Chondrocyte (in vitro differentiated cells): ENCODE measurements at places on chromosomes 2 and 18. TPM values are rescaled to one million over a fixed set of nuclear protein-coding genes. Genes with fewer than 3 reads are reported as not detected.

Gene GPAT2
- total RNA-seq: not detected in 3 replicates

Gene MYCN
- 0.17 to 0.34 TPM in 2 of 3 replicates, not detected in the other for total RNA-seq

Gene SERPINB3
- total RNA-seq: not detected in 3 replicates

GRCh38 chr18:48897531-48897930 is 53.2 kb downstream of the SMAD7 start:
- DNase-seq: no peak

DNA sequence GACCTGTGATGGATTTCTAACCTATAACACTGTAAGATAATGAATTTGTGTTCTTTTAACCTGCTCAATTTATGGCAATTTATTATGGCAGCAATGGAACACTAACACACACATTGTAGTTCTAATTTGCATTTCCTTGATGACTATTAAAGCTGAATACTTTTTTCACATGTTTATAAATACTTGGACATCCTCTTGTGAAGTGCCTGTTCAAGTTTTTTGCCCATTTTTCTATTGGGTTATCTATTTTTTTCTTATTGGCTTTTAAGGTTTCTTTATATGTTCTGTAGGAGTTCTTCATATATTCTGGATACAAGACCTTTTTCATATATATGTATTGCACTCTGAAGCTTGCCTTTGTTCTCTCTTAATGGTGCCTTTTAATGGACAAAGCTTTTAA is 128.5 kb upstream of the PGAP1 start:
- no peak for DNase-seq

DNA sequence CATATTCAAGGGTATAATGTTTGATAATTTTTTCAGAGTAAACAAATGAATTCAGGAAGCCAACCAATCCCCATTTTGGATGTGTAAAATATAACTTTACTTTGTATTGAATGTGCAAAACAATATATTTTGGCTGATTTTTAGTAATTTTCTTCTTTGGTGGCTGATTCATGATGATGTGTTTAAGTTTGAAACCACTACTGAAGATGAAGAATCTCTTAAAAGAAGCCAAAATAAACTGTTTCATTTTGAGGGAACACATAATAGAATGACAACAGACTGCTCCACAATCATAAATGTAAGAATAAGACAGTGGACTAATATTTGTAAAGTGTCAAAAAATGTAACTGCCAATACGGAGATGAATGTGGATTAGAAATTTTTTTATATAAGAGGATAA is 52.5 kb upstream of the TRIM43 start:
- no peak for DNase-seq
